ENCODE measurements at places on chromosomes 1 and 21.

GRCh38 chr1:201421041-201421440 lies 489 bp downstream of the TNNI1 start:
- DNase-seq = no peak

- no peak for DNase-seq
These were observed 742 bp upstream of the HSPA13 start for GRCh38 chr21:14383596-14384180.

GRCh38 chr1:54254055-54254454 lies 54.1 kb downstream of the MRPL37 start:
- DNase-seq = no peak

- DNase-seq = no peak
These were observed 212.7 kb upstream of the FGGY start for GRCh38 chr1:59083946-59084865.

- DNase-seq = no peak
These were observed 18.2 kb downstream of the MRPS6 start for GRCh38 chr21:34091607-34092006.

- no peak for DNase-seq
These were observed 157.7 kb upstream of the COL11A1 start for GRCh38 chr1:103266036-103266435.

- DNase-seq = no peak
These were observed 26.6 kb upstream of the CDC14A start for GRCh38 chr1:100325415-100326324.

GRCh38 chr1:31208361-31208945 lies 31.2 kb downstream of the NKAIN1 start:
- no peak for DNase-seq

GRCh38 chr1:230120289-230120920 lies 53.4 kb downstream of the GALNT2 start:
- DNase-seq = no peak

- DNase-seq = no peak
These were observed 64.0 kb downstream of the CHD5 start for GRCh38 chr1:6116137-6116536.

DNA sequence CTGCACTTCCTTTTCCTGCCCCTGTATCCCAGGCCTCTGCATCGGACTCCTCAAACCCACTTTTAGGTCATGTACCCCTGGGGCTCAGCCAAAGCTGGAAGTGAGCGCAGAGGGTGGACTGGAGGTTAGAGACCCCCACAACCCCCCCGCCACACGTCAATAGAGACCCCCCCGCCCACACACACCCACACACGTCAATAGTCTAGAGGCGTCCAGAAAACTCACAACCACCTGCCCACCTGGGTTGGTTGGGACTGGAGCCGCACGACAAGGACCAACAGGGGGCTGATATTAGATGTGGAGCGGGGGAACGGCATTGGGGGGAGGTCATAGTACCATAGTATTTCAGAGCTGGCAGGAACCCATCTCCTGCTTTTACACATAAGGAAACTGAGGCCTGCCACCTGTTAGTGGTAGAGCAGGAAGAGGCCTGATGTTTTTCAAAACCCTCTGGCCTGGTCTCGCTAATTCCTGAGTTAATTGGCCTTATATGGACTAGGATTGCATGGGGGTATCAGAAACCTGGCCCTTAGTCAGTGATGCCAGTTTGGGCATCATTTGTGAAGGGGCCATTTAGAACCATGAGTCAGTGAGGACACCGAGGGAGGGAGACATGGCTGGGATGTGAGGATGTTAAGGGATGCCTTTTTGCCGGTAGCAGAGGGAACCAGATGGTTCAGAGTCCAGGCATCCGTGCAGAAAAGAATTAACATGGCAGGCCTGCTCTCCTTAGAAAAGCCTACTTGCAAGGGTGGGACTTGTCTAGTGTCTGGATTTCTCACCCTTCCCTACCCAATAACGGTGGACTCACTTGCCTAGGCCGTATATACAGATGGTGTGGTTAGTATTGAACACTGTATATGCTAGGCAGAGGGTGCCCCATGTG lies 1.1 kb downstream of the NENF start:
- DNase-seq = no peak

Data from T-helper 2 cell treated with Interferon-gamma antibody and Interleukin-4, amounts not matched to agents 5 μg/mL and 100 μg/mL, for 36 hours (primary cell).